ENCODE measurements at places on chromosomes 5 and 9.

DNA sequence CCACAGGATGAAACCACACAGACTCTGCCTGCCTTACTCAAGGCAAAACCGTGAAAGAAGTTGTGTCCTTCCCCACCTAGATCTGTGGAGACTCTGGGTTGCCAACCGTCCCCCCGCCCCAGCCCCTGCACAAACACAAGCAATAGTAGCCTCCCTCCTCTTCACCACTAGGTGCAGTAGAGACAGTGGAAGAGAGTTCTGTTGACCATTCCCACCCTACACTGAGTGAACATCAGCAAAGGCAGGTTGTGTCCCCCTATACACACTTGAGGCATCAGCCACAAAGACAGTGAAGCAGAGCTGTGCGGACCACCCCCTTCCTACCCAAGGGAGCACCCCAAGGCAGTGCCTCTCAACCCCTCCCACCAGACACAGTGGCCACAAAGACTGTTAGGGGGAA, 223.7 kb upstream of the NFIL3 start:
- no peak for DNase-seq

DNA sequence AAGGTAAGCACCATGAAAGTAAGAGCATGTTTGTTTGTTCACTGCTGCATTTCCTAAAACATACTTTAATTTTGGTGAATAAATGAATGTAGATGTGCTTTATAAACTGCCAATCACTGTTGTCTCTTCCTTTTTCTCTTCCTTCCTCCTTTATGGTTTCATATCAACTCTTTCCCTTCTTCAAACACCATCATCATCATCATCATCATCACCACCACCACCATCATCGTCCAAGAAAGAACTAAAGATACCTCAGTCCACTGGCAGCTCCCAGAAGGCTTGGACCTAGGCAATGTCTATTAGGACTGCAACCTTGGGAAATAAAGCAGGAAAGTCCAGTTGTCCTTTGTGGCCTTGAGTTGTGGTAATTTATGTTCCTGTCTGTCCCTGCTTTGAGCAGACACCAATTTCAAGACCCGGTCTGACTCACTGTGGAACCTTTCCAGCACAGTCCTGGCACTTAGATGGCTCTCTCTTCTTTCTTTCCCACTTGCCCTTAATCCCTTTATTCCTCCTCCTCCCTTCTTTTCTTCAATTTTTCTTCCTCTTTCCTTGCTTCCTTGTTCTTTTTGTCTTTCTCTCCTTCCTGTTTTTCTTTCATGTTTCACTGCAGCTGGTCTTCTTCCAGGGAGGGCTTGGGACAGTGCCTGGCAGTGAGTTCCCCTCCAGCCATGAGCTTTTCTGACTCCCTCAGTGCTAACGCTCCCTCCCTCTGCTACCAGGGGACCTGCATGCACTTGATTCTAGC, 99.3 kb downstream of the ANGPTL2 start:
- no peak for DNase-seq

- DNase-seq, result no peak
Observed at GRCh38 chr5:78929833-78930232, 55.3 kb downstream of the ARSB start.

- no peak for DNase-seq
Observed at GRCh38 chr9:22809371-22809770, 362.7 kb downstream of the DMRTA1 start.

DNA sequence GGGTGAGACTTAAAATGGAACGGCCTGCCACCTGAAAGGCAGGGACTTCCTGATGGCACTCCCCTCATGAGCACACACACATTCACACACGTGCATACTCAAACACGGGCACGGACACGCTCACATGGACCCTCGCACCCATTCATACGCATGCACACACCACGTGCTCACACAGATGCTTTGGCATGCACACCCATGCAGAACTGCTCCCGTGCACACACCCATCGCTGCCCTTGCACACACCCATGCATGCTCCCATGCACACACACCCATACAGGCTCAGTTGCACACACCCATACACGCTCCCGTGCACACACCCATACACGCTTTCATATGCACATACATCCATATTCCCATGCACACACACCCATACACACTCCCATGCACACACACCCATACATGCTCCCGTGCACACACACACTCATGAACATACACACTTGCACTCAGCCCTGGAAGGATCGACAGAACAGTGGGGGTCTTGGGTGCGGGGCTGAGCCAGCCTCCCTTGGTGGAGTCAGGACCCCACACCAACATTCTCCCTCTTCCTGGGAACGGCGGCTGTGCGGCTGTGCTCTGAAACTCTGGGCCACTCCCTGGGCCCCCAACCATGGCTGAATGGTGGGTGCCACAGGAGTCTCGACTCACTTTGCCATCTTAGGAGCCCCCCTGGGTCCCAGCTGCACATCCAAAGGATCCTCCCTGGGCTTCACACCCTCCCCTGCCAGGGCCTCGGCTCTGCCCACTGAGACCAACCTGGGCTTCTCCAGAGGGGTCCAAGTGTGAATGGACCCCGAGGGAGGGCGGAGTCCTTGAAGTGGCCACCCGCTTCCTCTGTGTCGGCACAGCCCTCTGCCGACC, 115.2 kb downstream of the RXRA start:
- DNase-seq, result no peak

GRCh38 chr9:84224246-84224645, 116.3 kb downstream of the SLC28A3 start:
- no peak for DNase-seq

- no peak for DNase-seq
Observed at GRCh38 chr9:132798817-132799790, 79.0 kb downstream of the AK8 start.

DNA sequence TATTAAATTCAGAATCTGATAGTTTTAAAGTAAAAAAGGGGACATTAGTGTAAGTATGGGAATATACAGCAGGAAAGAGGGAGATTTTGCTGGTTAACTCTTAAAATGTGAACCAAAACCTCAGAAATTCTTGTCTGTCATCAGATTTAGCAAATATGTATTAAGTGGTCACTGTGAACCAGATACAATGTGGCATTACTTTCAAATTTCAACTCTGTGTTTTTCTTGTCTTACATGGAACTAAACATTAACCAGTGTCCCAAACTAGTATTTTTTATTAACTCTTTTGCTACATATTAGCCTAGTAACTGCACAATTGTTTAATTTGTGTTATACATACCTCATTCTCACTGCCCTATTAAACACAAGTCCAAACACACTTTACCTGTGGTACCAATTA, 259.9 kb upstream of the RASA1 start:
- no peak for DNase-seq

DNA sequence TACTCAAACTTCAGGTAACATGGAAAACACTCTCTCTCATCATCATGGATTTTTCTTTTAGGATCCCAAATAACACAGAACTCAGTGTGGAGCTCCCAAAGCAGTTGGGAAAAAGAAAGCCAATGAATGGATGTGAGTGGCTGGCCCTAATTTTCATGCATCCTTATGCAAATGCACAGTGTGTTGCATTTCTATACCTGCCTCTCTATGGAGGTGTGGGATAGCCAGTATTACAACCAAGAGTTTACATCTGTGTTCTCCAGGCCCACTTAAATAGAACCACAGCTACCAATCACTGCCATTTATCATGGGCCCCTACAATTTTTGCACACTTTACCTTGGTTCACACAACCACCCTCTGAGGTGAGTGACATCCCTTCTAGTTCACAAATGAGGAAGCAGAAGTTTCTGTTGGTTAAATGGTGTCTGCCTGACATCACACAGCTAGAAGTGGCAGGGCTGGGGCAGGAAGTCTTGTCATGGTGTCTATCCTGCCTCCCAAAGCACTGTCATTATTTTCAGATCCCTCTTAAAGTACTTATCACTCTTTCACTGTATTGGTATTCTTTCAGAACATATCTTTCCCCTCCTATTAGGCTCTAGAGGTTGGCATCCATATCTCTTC, 17.3 kb downstream of the MAMDC2 start:
- DNase-seq, result no peak

DNA sequence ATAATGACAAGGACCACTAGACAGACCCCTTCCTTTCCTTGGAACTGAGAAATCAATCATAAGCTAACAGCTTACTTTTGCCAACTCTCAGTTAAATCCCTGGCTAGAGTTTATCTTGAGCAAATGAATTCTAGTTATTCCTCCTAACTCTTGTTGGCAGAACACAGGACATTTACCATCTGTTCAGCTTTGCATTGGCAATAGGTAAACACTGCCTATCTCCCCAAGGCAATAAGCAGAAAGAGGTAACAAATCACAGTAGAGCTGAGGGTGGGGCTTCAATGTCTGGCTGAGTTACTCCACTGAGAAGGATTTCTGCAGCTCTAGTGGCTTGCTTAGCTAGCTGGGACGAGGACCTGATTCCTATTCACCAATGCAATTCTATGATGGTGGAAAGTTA, 503.3 kb upstream of the GRIA1 start:
- DNase-seq, result no peak

- no peak for DNase-seq
Observed at GRCh38 chr9:110187126-110187525, 20.8 kb downstream of the C9orf152 start.

- no peak for DNase-seq
Observed at GRCh38 chr5:65769539-65769938, 47.5 kb downstream of the NLN start.

DNA sequence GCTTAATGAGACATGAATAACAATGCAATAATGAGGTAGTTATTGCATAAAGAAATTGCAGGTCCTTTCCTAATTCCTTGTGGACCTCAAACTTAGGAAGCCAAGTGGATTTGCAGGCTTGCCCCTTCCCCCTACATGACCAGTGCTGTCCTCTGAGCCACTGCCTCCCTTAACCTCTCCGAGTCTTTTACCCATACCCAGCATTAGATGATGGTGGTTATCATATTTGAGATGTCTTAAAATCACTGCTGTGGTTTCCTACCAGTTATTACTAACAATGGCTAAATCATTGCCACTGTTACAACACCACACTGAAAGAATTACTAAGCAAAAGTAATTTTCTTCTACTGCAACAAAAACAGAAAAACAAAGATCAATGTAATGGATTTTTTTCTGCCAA, 170.8 kb downstream of the EDIL3 start:
- no peak for DNase-seq

DNA sequence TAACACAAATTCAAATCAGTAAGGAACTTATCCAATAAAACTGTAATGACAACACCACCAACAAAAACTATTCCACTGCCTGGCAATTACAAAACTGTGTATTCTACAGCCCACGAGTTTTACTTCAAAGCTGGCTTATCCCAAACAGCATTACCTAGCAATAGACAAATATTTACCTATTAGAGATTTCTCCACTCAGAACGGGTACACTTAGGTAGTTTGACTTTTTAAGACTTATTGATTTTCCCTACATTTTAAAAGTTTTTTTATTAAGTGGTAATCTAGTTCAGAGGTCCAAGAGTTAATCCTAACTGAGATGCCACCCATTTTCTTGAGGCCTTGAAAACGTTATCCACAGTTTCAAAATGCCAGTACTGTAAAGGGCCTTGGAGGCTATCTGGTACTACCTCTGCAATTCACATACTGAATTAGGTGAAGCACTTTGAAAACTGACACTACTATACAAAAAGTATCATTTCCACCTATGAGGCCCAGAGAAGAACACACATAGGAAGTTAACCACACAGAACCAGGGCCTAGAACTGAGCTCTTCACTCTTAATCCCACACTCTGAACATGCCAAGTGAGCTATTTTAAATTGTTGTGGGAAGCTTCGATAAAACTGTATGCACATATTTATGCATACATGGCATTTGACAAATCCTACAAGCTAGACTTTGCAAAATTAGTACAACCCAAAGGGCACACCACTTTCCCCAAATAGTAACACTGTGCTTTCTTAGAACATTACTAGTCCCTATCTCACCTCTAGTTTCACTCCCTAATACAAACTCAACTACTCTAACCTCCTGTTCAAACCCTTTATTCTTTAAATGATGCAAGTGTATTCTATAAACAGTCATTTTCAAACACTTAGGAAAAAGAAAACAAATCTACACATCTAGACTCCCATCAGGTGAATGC, 2.1 kb downstream of the NADK2 start:
- DNase-seq, result no peak

GRCh38 chr9:94771096-94771495, 44.6 kb downstream of the AOPEP start:
- DNase-seq, result no peak

GRCh38 chr9:20987521-20987920, 43.9 kb downstream of the HACD4 start:
- DNase-seq, result no peak

DNA sequence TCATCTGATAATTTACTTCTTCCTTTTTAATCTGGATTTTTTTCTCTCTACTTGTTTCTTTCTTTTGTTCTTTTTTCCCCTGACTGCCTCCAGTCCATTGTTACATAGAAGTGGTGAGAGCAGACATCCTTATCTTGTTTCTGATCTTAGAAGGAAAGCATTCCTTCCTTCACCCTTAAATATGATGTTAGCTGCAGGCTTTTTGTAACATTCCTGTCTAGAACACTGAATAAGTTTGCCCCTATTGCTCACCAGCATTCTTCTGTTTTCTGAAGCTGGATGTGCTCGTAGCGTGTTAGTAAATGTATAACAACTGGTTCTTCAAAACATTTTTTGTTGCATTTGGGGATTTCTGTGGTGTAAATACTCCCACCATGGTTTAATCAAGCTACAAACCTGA, 136.7 kb upstream of the NFIL3 start:
- DNase-seq, result no peak

GRCh38 chr9:21788752-21789151, 13.7 kb upstream of the MTAP start:
- DNase-seq, result no peak

DNA sequence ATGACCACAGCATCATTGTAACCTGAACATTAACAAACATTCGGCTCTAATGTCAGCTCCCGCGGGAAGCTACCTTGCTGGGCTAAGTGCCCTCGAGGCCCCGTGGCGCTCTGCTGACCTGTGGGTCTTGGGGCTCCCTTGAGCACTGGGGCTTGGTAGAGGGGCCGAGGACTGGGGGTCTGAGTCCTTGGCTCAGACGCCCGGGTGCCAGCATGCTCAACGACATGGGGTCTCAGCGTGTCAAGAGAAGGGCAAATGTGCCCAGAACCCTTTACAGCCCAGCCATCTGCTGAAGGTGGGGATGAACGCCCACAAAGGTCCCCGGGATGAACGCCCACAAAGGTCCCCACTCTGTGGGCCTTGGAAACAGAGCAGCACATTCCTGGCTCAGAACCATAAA, 39.7 kb upstream of the SARDH start:
- no peak for DNase-seq

Data from stimulated activated CD8-positive, alpha-beta memory T cell treated with anti-CD3 and anti-CD28 coated beads, Interleukin-7, amount 100 ng/mL, for 24 hours (primary cell).